Umbilical cord (tissue), 2 donors: ENCODE measurements at places on chromosomes 1 and 21.
A peak's percentile ranks its signal among the peaks of the same experiment; 100 is the strongest.

DNA sequence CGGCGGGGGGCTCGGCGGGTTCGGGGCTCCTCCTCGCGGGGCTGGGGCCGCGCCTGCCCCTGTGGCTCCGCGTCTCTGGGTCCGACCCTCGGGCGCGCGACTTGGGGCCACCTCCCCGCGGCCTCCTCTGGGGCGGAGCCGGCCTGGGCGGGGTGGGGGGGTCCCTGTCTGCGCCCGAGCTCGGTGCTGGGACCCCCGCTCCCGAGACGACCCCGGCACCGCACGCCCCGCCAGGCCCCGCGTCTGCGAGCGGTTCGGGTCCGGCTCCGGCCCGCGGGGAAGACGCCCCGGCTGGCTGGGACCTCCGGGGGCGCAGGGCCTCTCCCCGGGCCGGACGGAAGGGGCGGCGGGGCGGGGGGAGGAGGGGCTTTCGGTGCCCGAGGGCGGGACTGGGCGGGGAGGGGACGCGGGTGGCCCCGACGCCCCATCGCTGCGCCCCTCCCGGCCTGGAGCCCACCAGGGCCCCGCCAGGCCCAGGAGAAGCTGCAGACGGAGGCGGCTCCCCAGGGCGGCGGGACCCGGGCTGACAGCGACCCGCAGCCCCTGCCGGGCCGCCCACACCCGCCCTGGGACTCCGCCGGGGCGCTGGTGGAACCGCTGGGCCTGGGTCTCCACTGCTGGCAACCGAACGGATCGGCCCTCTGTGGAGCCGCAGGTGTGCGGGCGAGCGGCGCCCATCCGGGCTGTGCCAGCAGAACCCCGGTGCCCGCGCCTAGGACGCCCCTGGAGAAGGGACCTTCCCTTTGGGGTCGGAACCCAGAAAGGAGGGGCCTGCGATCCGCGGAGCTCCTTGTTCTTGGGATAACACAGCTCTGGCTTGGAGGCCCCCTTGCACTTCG lies 610 bp downstream of the COL6A2 start:
- peak; percentile 62 for DNase-seq

GRCh38 chr1:107677697-107678096 lies 287.3 kb downstream of the VAV3 start:
- DNase-seq: peak; percentile 37

DNA sequence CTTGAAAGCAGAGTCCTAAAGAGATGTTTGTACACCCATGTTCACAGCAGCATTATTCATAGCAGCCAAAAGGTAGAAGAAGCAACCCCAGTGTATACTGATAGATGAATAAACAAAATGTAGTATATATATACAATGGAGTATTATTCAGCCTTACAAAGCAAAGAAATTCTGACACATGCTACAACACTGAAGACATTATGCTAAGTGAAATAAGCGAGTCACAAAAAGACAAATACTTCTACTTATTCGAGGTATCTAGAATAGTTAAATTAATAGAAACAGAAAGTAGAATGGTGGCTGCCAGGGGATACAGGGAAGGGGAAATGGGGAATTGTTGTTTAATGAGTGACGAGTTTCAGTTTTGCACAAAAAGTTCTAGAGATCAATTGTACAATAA lies 23.5 kb downstream of the COP1 start:
- no peak for DNase-seq

GRCh38 chr1:201229771-201230635 lies 39.4 kb downstream of the IGFN1 start:
- DNase-seq: no peak

DNA sequence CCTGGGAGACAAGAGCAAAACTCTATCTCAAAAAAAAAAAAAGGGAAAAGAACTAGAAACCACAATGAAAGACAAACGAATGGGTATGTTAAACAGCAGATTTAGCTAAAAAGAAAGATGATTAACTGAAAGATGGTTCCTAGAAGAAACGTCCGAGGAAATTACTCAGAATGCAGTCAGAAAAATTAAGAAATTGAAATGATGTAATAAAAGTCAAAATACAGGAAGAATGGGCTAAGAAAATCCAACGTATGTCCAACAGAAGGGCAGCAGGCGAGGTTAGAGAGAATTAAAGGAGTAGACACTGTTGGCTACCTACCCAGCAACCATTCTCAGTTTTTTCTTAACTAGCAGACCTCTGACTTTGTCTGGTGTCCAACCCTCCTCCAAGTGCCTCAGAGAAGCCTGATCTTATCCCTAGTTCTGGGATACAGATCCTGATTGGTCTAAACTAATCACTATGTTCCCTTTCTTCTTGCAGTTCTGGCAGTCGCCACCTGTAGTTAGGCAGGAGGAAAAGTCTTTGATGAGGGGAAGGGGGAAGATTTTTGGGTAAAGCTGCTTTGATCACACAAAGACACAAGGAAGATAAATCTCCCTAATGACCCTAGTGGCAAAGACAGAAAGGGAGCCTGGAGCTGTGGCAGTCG lies 25.7 kb downstream of the GPR161 start:
- DNase-seq: no peak

DNA sequence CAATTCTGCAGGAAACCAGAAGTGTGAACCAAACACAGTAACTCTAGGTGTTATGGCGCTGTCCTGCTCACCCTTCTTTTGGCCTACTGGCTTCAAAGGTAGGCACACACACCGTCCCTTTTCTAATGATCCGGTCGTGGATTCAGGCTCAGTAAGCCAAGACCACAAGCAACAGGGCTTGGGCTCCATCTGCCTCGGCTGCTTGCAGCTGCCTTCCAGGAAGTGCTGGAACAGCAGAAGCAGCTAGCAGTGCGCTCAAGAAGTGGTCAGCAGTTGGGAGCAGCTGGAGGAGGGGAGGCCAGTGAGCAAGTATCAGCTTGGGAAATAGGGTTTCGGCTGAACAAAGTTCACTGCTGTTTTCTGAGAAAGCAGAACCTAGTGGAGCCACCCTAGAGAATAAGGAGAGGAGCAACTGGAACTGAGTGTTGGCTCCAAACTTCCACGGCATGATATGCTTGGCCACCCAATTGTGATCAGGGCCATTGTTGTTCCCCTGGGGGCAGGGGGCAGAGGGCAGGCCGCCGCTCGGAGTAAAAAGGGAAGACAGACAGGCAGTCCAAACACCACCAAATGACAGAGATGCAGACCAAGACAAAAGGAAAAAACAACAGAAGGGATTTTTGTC lies 173.4 kb downstream of the TOMM20 start:
- peak; percentile 56 for DNase-seq

DNA sequence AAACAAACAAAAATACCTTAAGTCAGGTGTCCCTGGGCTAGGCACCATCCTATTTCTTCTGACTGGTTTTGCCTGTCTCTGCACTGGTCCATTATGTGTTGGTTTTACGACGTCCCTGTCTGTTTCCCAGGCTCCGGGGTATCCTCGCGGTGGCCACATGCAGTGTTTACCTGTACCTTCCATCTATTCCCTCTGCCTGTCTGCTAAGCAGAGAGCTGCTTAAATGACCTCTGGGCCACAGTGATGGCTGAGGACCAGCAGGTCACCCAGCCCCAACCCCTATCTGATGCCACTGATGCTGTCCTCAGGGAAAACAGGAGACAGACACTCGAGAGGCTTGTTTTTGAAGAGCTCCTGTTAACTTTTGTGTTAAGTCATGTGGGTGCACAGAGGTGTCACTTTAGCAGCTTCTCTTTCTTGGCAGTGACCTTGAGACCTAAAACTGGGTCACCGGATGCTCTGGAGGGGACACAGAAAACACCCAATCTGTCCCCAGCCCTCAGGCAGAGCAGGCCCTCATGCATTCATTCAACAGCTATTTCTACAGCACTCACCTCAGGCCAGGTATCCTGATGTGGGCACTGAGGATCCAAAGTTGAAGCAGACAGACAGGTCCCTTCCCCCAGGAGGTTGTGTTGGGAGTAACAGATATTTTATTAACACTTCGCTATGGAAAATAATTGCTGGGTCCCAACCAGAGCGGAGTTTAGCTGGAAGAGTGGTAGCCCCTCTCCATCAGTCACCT lies 4.4 kb upstream of the EFHD2 start:
- DNase-seq: no peak

- no peak for DNase-seq
Observed at GRCh38 chr1:240586006-240586405, 25.9 kb downstream of the GREM2 start.

DNA sequence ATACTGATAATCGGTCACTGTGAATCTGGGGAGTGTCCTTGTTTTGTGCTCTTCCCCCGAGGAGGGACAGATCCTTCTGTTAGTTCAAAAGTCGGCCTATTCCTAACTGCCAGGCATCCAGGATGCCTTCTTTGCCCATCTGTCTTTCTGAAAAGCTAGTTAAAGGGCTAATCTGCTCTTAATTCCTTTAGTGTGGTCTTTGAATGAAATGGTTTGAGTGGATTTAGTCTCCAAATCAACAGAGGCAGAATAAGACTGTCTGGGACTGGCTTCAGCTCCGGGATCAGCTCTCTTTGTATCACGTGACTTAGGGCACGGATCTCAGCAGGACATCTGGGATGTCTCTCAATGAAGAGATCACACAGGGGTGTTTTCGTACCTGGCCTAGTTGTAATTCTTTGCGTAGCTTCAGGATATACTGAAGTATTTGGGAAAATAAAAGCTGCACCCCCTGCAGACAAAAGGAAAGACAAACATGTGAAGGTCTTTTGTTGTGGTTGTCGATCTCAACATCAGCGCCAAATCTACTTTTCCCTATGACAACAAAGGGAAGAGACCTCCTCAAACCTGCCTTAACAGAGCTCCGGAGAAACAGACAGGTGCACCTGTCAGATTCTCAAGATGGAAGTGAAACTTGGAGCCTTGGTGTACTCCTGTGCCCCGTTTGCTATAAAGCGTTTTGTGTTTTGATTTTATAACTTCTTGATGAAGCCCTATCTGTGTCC lies 97.9 kb downstream of the ERG start:
- DNase-seq: no peak
